ENCODE measurements at places on chromosomes 3 and 15. TPM values are rescaled to one million over a fixed set of nuclear protein-coding genes. Genes with fewer than 3 reads are reported as not detected.

Gene SLC22A14
- total RNA-seq = 0.29 TPM

DNA sequence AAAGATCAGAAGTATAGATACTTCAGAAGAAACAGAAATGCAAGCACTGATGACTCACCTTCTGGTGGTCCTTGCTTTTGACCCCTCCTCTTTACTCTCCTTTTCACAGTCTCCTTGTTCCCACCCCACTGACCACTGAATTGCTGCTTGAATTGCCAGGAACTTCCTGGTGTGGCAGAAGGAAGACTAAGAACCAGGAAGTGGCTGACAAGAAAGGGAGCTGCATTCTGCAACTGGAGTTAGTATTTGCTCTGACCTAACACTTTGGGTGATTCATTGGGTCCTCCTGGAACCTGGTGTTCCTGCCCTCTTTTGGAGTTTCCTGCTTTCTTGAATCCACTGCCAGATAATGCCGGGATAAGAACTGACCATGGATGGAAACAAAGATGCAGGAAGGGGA, 23.0 kb downstream of the KY start:
- no peak for DNase-seq

Gene GOLGA8K
- 0.36 TPM for total RNA-seq

Gene CERS3
- total RNA-seq = not detected

Gene PTPRG
- 148 TPM for total RNA-seq

DNA sequence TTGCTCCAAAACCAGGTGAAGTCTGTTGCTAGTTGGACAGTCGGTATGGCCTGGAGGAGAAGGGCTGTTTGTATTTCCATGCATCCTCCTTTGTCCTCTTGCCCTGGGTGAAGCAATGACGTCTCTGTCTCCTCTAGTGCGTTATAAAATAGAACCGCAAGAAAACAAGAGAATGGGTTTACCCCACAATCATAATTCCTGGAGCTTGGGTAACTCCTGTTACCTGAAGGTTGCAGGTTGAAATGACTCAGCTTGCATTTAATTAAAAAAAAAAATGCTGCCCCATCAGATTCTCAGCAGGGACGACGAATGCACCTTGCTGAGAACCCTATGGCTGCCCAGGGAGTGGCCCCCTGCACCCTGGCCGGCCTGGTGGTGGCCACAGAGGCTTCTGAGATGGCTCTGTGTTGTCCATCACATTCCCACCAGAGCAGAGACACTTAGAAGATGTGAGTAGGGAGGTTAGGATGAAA, 228.2 kb upstream of the BHLHE40 start:
- no peak for DNase-seq

Gene LAMB2
- 450 TPM for total RNA-seq

Data from osteoblast (primary cell).